Thoracic aorta (tissue), 2 donors: ENCODE measurements at places on chromosomes 7 and 10.

GRCh38 chr7:112049555-112050249 lies 156.5 kb downstream of the DOCK4 start:
- DNase-seq, result no peak

DNA sequence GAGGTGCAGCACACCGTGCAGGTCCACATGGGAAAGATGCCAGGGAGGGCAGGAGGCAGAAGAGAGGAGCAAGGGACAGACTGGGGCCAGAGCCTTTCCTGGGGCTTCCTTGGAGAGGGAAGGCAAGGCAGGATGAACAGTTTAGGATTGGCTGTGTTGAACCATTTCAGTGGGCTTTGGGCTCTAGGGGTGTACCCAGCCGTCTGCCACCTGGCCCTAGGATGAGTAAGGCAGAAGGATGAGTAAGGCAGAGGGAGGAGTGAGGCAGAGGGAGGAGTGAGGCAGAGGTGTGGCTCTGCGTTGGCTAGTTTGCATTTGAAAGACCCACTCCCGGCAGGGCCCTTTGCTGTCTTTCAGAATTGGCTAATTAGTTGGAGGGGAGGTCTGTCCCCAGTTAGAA lies 31.5 kb upstream of the PRF1 start:
- DNase-seq, result no peak

GRCh38 chr7:135160098-135160857 lies 10.2 kb downstream of the CYREN start:
- no peak for DNase-seq

- no peak for DNase-seq
These were observed 596.7 kb upstream of the LRRTM3 start for GRCh38 chr10:66329147-66329546.

- DNase-seq, result no peak
These were observed 89.0 kb downstream of the JMJD1C start for GRCh38 chr10:63376560-63377304.

- no peak for DNase-seq
These were observed 263.3 kb downstream of the TNS3 start for GRCh38 chr7:47318395-47319182.

- no peak for DNase-seq
These were observed 50.9 kb downstream of the LAMB4 start for GRCh38 chr7:108079276-108079647.

DNA sequence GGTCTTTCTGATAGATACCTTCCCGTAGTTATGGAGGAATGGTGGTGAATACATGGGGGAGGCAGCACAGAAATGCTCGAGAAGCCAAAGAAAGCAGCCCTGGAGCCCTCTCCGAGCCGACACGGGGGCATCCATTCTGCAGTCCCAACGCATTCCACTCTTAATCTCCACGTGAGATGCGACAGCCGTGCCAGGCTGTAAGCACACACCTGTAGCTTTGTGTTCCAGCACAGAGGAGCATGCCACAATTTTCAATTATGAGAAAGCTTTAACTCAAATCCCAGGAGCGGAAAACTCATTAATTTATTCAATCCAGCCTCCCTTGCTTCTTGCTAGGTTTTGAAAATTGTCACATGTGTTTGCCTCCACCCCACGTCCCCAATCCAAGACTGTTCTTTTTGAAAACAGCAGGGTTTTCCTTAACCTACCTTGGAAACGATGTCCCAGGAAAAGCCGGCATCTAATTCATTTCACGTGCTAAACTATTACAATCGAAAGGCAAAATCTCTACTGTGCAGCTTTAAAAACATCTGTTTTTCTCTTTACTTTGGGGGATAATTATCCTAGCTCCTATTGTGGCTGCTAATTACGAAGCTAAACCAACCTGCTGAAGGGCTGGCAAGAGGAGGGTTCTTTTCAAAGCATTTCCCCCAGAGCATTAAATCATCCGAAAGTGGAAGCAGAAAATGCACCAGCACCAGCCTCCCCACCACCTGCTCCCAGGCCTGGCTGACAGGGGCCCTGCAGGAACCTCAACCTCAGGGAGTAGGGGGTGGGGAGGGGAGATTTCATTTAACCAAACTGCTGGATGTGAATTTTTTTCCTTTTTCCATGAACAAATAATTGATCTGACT lies 56.0 kb upstream of the CHST15 start:
- no peak for DNase-seq

DNA sequence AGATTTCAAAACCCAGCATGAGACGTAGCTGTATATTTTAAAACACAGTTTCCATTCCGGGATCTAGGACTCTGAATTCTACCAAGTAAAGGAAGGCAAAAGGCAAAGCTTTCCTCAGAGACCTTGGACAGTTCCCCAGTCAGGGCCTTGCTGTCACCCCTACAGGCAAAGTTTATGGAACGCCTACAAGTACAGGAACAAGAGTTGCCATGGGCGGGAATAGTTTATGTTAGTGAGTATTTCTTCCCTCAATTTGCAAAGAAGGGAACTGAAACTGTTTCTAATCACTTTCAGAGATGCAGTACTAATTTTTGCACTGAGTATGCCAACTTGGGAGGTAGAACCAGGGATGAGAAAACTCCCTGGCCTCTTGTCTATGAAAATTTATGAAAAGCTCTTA lies 68.2 kb upstream of the LRGUK start:
- no peak for DNase-seq
